AG09319 (cell line): ENCODE measurements at places on chromosomes 13 and 19.

GRCh38 chr13:111371720-111372119 is 51.3 kb downstream of the TEX29 start:
- DNase-seq: no peak

- DNase-seq: no peak
Observed at GRCh38 chr13:48954081-48954480, 21.6 kb upstream of the FNDC3A start.

DNA sequence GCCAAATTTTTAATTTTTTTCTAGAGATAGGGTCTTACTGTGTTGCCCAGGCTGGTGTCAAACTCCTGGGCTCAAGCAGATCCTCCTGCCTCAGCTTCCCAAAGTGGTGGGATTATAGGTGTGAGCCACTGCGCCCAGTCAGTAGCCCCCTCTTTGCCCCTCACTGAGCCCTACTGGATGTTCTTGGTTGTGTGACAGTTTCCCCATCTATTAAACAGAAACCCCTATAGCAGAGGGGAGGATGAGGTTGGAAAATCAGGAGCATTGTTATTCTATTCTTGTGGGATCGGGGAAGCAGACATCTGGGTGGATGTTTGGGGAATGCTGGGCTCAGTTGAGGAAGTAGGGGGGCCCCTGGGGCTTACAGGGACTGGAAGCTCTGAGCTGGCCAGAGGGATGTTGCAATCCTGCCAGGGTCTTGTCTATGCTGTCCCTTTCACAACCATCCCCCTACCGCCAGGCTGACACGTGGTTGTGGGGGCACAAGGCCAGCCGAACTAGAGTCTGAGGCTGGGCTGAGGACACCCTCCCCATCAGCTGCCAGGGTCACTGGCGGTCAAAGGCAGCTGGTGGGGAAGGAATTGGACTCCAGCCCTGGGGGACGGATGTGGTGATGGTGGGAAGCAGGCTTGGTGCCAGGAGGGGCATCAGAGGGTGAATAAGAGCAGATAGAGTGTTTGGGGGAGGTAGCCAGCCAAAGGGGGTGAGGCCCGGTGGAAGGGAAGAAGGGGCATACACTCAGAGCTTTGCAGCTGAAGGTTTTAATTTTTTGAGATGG is 10.9 kb downstream of the APOC1 start:
- no peak for DNase-seq

DNA sequence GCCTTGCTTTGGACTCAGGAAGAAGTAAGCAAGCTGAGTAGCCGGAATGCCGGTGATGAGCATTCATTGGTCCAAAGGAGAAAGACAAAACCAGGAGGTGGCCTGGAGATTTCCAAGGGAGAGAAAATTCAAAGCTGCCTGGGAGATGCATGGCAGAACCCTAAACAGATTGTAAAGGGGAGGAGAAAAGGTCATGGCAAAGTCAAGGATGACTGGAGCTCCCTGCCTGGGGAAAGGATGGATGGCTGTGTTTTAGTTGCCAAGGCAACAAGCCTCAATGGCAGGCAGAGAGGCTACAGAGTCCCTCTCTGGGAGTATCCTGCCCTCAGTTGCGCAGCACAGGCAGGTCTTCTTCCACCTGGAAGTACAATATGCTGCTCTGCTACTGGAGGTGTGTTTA is 134.0 kb downstream of the ENOX1 start:
- DNase-seq: no peak

DNA sequence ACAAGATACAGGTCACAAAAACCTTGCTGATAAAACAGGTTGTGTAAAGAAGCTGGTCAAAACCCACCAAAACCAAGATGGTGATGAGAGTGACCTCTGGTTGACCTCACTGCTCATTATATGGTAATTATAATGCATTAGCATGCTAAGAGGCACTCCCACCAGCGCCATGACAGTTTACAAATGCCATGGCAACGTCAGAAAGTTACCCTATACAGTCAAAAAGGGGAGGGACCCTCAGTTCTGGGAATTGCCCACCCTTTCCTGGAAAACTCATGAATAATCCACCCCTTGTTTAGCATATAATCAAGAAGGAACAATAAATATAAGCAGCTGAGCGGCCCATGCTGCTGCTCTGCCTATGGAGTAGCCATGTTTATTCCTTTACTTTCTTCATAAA is 434.1 kb downstream of the ZNF536 start:
- DNase-seq: no peak
